Naive thymus-derived CD8-positive, alpha-beta T cell (primary cell): ENCODE measurements at places on chromosomes 7 and 10.

DNA sequence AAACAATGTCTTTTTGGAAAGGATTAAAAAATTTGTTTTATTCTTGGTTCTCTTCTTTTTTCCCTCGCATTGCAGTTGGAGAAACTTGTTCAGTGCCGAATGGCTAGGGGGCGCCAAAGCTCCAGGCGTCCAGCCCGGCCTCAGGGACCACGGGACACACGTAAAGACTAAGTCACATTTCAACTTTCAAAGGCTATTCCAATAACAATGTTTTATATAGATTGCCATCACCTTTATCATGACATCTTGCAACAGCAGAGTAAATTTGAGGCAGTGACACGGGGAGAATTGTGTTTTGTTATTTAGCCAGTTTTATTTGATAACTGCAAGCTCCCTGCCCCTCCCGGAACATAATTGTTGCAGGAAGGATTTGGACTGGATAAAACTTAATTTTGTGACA is 2.2 kb upstream of the IGFBP3 start:
- DNase-seq, result peak; percentile 44

GRCh38 chr10:124867304-124867703 is 65.7 kb downstream of the ABRAXAS2 start:
- DNase-seq, result no peak

- no peak for DNase-seq
Measured at GRCh38 chr10:125661941-125662515, 20.9 kb downstream of the TEX36 start.

DNA sequence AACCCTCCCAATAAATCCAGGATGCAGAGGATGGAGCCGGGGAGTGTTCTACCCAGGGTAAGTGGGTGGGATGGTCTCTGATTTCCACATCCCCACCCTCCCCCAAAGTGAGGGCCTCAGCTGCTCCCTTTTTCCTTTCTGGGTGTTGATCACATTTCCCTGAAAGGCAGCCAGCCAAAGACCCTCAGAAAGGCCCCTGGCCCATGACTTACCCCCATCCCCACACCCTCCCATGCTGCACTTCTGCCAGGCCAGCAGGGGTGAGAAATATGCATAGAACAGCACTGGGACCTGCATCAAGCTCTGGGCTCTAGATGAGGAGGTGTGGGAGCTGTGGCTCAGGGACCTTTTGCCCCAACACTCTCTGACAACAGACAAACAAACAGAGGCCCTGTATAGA is 927.3 kb upstream of the ZNF722 start:
- no peak for DNase-seq

DNA sequence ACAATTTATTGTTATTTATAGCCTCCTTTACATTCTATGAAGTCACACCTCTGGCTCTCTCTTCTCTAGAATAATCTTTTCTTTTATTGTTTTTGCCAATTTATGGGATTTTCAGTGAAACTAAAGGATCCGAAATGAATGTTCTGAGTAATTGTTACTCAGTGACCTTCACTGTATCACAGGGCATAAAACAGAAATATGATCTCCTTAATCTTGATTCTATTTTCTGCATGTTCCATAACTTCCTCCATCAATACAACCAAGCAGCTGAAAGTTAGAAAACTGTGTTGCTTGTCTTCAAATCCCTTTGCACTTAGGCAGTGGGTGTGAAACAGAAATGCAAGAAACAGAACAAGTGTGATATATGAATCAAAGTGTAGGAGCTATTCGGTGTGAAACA is 57.4 kb upstream of the FERD3L start:
- no peak for DNase-seq

DNA sequence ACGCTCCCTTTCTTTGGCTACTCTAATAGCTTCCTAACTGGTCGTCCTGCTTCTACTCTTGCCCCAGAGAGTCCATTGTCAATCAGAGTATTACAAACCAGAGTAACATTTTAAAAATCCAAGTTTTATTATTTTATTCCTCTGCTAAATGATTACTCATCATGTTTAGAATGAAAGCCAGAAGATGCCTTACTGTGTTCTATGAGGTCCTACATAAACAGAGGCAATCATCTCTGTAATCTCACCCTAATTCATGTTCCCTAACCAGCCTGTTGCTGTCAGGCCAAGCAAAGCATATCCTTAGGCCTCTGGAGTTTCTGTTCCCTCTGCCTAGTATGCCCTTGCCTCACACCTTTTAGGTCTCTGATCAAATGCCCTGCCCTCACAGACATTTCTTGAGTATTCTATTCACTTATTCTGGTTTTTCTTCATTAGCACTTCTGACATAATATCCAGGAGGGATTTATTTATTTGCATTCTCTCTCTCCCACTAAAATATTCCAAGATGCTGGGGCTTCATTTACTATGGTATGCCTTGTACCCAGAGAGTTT is 497.5 kb downstream of the PHTF2 start:
- DNase-seq, result no peak

GRCh38 chr10:92699518-92700381 is 10.0 kb downstream of the HHEX start:
- peak; percentile 22 for DNase-seq

GRCh38 chr10:80462299-80462980 is 8.3 kb downstream of the TSPAN14 start:
- no peak for DNase-seq

DNA sequence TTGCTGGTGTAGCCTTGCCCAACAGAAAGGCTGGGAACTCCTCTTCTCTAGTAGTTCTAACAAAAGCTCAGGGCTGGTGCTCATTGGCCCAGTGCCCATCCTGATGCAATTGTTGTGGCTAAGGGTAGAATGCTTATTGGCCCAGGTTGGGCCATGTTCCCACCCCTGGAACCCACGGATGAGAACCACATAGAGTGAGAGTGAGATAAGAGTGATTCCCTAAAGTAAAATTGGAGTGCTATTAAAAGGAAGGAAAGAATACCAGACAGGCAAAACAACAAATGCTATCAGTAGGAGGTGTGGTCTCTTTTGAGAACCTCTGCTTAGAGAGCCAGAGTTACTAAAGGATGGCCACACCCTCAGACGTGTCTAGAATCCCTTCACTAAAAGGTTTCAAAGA is 49.2 kb downstream of the LGI1 start:
- DNase-seq, result no peak

- no peak for DNase-seq
Measured at GRCh38 chr10:88521791-88522190, 61.3 kb downstream of the RNLS start.

DNA sequence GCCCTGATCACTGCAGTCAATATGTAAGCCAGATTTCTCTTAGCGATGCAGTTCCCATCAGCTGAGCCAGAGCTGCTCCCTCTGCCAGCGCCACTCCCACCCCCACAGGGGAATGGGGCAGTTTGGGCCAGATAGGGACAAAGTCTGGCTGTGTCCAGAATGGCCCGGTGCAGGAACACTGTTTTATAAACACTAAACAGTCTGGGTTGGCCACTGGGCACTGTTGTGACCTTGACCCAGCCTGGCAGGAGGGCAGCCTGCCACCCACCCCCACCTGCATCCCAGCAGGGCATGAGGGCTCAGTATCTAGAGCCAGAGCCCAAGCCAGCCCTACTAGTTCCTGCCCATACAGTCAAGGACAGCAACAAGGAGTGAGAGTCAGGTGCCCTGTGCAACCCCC is 1.3 kb downstream of the OGDHL start:
- DNase-seq, result no peak

DNA sequence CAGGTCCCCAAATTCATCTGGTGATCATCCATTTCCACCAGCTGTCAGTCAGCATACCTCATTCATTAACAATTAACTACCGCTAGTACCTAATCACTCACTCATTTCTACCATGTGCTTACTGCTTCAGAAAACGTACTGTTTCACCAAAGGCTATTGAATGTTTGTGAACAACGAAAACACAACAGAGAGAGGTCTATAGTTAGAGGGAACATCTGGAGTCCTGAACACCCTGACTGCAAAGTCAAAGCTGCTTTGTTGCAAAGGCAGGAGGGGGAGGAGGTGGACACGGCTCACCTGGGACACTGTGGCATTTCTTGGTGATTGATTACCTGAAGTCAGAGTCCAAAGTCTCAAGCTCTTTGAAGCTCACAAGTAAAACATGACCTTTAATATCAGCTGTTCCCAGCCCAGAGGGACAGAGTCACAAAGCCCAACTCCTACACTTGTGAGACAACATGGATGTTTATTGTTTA is 342.3 kb upstream of the ADARB2 start:
- no peak for DNase-seq

DNA sequence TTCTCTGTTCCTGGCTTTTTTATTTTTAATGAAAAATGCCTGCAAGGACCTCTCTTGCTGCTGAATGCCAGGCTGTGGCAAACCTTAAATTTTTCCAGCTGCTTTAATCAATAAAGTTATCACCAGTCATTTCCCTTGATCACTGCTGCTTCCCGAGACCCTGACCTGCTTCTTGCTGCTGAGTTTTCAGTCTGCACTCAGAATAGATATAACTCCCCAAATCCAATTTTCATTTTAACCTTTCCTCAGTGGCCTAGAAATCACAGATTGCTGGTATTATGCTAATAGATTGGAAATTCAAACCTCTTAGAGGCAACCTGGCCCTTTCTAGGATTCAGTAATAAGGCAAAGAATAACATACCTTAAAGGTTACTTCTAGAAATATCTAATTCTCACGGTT is 43.7 kb downstream of the LHPP start:
- no peak for DNase-seq
